ENCODE measurements at places on chromosomes 3 and 15. TPM values are rescaled to one million over a fixed set of nuclear protein-coding genes. Genes with fewer than 3 reads are reported as not detected.

Gene IMPG2
- 0.36 TPM for total RNA-seq

Gene ADPRH
- total RNA-seq: 8.3 TPM

Gene MYO5C
- under 0.01 TPM for total RNA-seq

Gene SLC2A2
- not detected for total RNA-seq

Gene CKMT1A
- not detected for total RNA-seq

Gene C3orf22
- not detected for total RNA-seq

Gene EAF2
- 1.4 TPM for total RNA-seq

Gene AP4E1
- 23.3 TPM for total RNA-seq

Gene ALDH1A3
- total RNA-seq: 61.6 TPM

Gene GUCA1C
- total RNA-seq: not detected

Gene SKOR1
- total RNA-seq: 0.36 TPM

Gene COPB2
- 173 TPM for total RNA-seq

Gene CCNB2
- total RNA-seq: 6.5 TPM

Gene MOBP
- total RNA-seq: not detected

Gene LEKR1
- total RNA-seq: 1.5 TPM

Gene ST3GAL6
- 2.2 TPM for total RNA-seq

Gene PAQR9
- not detected for total RNA-seq

Gene GOLGA8J
- total RNA-seq: 0.29 TPM

Gene CHRNA7
- total RNA-seq: not detected

Data from osteoblast (primary cell).